A673 (cell line): ENCODE measurements at places on chromosomes 7 and 10. TPM values are rescaled to one million over a fixed set of nuclear protein-coding genes. Genes with fewer than 3 reads are reported as not detected.

The VAX1 gene
- 65.1 and 74.4 TPM in 2 replicates for total RNA-seq

The DPP6 gene
- not detected in 2 replicates for total RNA-seq

The TDRD1 gene
- not detected in 2 replicates for total RNA-seq

The AIFM2 gene
- total RNA-seq: 4.3 and 5.7 TPM in 2 replicates

The CTTNBP2 gene
- 21.8 and 26.3 TPM in 2 replicates for total RNA-seq

The FAM24A gene
- not detected in 2 replicates for total RNA-seq

The IFIT5 gene
- total RNA-seq: 14.2 and 15.8 TPM in 2 replicates

The NT5C2 gene
- 60.0 and 61.8 TPM in 2 replicates for total RNA-seq

The HGF gene
- not detected in 2 replicates for total RNA-seq

The AASS gene
- total RNA-seq: 38.8 and 44.4 TPM in 2 replicates

The SSBP1 gene
- 186 and 189 TPM in 2 replicates for total RNA-seq

The ZP3 gene
- 9.4 and 9.8 TPM in 2 replicates for total RNA-seq

DNA sequence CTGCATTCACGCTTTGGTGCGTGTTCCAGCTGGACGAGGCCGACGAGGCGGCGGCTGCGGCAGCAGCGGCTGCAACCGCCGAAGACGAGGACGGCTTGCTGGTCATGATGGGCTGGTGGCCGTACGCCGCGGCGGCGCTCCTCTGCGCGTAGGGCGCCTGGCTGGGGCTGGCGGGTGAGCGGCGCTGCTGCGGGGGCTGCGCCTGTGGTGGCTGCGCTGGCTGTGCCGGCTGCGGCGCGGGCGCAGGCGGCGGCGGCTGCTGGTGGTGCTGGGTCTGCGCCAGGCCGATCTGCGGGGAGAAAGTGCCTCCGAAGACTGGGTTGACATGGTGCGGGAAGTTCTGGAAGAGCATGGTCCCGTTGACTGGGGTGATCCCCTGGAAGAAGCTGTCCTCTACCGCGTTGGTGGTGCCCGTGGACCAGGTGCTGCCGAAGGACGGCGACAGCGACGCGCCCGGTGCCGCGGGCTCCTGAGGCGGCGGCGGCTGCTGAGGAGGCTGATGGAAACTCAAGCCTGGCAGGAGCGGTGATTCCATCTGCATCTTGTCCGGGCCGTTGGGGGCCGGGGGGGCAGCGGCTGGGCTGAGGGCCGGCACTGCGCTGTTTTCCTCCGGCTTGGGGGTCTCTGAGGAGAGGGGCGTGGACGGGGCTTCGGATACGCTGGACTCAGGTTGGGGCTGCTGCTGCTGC is 51.1 kb downstream of the CPEB3 start:
- no peak overlapping the region for H3K27ac ChIP-seq
- peak overlapping the region; percentile 66 for H3K4me3 ChIP-seq
- DNase-seq: peak; percentile 58
- no peaks in the 10 kb centered on the region for H3K36me3 ChIP-seq
- H3K4me1 ChIP-seq: peaks cover 10% of the 10 kb centered on the region

GRCh38 chr10:18306031-18306430 is 165.8 kb downstream of the CACNB2 start:
- no peak overlapping the region for H3K27ac ChIP-seq
- no peaks in the 10 kb centered on the region for H3K27me3 ChIP-seq
- no peaks in the 10 kb centered on the region for H3K36me3 ChIP-seq
- H3K4me3 ChIP-seq: no peak overlapping the region

DNA sequence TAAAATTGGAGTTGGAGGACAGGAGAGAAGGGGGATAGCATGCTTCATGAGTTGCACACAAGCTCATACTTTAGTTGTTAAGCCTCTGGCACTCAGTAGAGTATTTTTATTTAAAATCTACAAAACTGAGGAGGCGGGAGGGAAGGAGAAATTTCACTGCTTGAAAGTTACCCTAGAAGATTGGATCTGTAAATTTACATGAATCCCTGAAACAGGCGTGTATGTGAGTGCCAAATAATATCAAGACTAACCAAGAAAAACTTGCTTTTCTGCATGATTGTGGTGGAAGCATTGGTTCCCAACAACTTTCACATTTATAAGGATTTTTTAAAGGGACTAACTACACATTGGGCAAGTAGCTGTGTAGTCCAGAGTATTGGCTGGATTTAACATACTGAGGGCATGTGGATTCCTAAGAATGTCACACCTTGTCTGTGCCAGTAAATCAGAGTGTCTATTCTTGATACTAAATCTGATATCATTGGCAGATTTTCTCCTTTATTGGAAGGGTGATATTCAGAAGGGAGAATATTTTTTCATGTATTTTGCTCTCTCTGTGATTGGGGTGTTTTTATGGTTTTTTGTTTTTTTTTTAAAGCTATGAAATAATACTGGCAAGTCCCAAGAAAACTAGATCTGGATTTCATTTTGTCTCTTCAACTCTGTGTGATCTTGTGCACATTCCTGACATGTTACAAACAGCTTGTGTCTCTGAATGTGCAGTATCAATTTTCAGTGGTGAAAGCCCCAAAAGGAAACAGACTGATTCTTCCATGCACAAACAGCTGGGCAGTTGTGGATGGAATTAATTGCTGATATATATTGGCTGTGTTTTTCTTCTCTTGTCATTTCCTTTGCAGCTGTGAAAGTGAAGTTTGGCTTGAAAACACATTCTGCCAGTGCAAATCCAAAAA is 67.2 kb downstream of the ADD3 start:
- H3K4me1 ChIP-seq: peaks cover 74% of the 10 kb centered on the region
- DNase-seq: peak; percentile 73
- H3K36me3 ChIP-seq: no peaks in the 10 kb centered on the region
- H3K27ac ChIP-seq: peak overlapping the region; percentile 50
- H3K4me3 ChIP-seq: no peak overlapping the region
- no peaks in the 10 kb centered on the region for H3K27me3 ChIP-seq

DNA sequence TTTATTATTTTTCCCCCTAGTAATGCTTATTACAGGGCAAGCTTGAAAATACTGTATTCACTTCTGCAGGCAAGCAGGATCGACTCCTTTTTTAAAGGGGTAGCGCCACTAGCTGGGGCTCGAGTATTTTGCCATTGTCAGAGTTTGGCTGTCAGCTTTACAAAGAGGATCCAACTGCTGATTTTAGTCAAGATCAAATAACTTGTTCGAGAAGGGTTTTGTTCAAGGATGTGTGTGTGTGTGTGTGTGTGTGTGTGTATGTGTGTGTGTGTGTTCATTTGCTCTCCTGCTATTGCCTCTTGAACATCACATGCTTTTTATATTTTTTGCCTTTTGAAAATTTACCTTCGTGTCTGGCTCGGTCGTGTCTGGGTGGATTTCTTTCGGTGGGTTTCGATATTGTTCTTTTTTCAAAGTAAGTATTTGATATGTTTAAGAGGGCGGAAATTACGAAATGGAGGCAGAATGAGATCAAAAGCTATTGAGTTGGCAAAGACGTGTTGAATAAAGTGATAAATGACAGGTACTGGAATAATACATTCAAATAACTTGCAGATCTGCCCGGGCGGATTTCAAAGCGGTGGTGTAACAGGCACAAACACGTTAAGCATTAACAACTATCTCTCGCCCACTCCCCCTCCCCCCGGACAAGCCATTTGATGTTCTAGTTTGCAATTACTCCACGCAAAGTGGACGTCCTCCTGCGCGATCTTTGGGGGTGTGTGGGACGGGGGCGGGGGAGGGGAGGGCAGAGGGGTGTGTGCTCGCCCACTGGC is 1.1 kb downstream of the ARID5B start:
- H3K36me3 ChIP-seq: no peaks in the 10 kb centered on the region
- peak overlapping the region; percentile 85 for H3K27ac ChIP-seq
- peak overlapping the region; percentile 68 for H3K4me3 ChIP-seq
- H3K27me3 ChIP-seq: no peaks in the 10 kb centered on the region
- DNase-seq: peak; percentile 86
- H3K4me1 ChIP-seq: peaks cover 45% of the 10 kb centered on the region

- peak overlapping the region; percentile 98 for H3K4me3 ChIP-seq
- no peaks in the 10 kb centered on the region for H3K27me3 ChIP-seq
- no peaks in the 10 kb centered on the region for H3K36me3 ChIP-seq
- peak; percentile 68 for DNase-seq
- peak overlapping the region; percentile 92 for H3K27ac ChIP-seq
These were observed 637 bp downstream of the SAMD8 start for GRCh38 chr10:75111907-75112679.

- no peaks in the 10 kb centered on the region for H3K27me3 ChIP-seq
- no peaks in the 10 kb centered on the region for H3K36me3 ChIP-seq
- H3K27ac ChIP-seq: no peak overlapping the region
- no peak overlapping the region for H3K4me3 ChIP-seq
- DNase-seq: no peak
These were observed 35.6 kb downstream of the FAM171A1 start for GRCh38 chr10:15335508-15335907.

DNA sequence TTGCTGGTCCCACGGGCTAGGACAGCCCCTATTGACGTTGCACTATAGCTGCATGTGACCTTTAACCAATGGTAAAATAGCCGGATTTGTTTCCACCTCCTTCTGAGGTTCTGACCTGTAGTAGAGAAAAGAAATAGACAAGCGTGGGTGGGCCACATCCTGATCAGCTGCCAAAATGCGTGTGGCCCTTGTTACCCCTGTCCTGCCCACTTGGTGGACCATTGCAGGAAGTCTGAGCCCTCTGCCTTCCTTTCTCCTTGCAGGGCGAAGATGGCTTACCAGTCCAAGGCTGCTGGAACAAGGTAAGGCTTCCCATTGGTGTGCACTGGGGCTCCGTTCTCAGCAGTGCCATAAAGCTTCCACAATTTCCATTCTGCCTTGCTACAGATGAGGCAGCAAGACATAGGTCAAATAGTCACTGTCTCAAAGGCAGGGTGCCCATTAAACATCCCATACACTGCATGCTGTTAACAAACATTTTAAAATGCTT is 95.9 kb upstream of the MACROH2A2 start:
- H3K27ac ChIP-seq: no peak overlapping the region
- H3K4me1 ChIP-seq: peaks cover 39% of the 10 kb centered on the region
- no peak overlapping the region for H3K4me3 ChIP-seq
- no peaks in the 10 kb centered on the region for H3K36me3 ChIP-seq

- no peak overlapping the region for H3K27ac ChIP-seq
- H3K4me1 ChIP-seq: peaks cover 23% of the 10 kb centered on the region
- DNase-seq: peak; percentile 81
- no peaks in the 10 kb centered on the region for H3K36me3 ChIP-seq
- no peak overlapping the region for H3K4me3 ChIP-seq
- H3K27me3 ChIP-seq: no peaks in the 10 kb centered on the region
These were observed 11.4 kb downstream of the ATG9B start for GRCh38 chr7:151012911-151013347.

DNA sequence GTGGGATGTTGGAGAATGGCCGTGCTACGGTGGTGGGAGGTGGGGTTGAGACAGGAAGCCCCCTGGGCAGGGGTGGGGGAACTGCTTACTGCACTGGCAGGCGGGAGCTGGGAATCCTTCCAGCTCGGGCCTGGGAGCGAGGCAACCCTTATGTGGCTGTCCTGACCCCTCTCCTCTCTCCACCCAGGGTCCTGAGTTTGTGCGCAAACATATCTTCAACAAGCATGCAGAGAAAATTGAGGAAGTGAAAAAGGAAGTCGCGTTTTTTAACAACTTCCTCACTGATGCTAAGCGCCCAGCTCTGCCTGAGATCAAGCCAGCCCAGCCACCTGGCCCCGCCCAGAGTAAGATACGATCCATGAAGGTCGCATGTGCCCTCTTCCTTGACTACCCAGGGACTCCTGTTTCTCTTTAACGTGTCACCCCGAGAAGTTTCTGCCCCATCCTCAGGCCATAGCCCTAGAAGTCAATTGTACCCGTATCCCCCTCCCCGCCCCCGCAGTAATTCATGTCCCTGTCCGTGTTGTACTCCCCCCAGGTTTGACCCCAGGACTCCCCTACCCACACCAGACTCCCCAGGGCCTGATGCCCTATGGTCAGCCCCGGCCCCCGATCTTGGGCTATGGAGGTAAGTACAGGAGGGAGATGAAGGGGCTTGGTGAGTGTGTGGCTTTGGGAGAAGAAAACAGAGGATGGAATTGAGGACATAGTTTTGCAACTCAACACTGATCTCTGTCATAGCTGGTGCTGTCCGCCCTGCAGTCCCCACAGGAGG is 1.8 kb downstream of the UFSP1 start:
- no peaks in the 10 kb centered on the region for H3K27me3 ChIP-seq
- peak overlapping the region; percentile 77 for H3K27ac ChIP-seq
- peaks cover 61% of the 10 kb centered on the region for H3K36me3 ChIP-seq

DNA sequence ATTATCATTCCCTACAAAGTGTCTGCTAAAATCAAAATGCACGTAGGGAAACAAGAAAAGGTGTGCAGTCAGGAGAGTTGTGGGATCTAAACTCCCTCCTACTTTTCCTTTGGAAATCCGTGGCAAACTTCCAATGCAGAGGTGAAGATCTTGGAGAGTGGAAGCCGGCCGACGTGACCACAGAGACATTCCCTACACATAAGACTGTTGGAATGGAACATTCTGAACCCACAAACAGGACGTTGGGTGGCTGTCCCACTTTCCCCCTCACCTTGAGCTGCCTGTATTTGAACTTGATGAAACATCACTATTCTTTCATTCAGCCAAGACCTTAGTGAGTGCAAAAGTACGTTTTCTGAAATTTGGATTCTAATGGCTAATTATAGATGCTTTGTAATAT is 65.9 kb downstream of the PRKCQ start:
- no peaks in the 10 kb centered on the region for H3K36me3 ChIP-seq
- H3K4me1 ChIP-seq: no peaks in the 10 kb centered on the region
- H3K27ac ChIP-seq: no peak overlapping the region
- H3K4me3 ChIP-seq: no peak overlapping the region

GRCh38 chr10:78630944-78631838 is 437.6 kb upstream of the ZMIZ1 start:
- no peak for DNase-seq
- no peaks in the 10 kb centered on the region for H3K27me3 ChIP-seq
- H3K36me3 ChIP-seq: no peaks in the 10 kb centered on the region
- no peak overlapping the region for H3K27ac ChIP-seq

- H3K4me3 ChIP-seq: no peak overlapping the region
- DNase-seq: no peak
- no peaks in the 10 kb centered on the region for H3K4me1 ChIP-seq
- H3K36me3 ChIP-seq: no peaks in the 10 kb centered on the region
These were observed 341.3 kb upstream of the SHH start for GRCh38 chr7:156153590-156153989.

GRCh38 chr7:28067171-28067570 is 113.4 kb downstream of the JAZF1 start:
- no peak overlapping the region for H3K27ac ChIP-seq
- no peak overlapping the region for H3K4me3 ChIP-seq
- H3K36me3 ChIP-seq: no peaks in the 10 kb centered on the region
- H3K4me1 ChIP-seq: no peaks in the 10 kb centered on the region
- H3K27me3 ChIP-seq: peaks cover 55% of the 10 kb centered on the region
- no peak for DNase-seq
